ENCODE measurements at places on chromosomes 4 and X.

- DNase-seq, result no peak
Observed at GRCh38 chr4:85741381-85741780, 266.4 kb downstream of the ARHGAP24 start.

DNA sequence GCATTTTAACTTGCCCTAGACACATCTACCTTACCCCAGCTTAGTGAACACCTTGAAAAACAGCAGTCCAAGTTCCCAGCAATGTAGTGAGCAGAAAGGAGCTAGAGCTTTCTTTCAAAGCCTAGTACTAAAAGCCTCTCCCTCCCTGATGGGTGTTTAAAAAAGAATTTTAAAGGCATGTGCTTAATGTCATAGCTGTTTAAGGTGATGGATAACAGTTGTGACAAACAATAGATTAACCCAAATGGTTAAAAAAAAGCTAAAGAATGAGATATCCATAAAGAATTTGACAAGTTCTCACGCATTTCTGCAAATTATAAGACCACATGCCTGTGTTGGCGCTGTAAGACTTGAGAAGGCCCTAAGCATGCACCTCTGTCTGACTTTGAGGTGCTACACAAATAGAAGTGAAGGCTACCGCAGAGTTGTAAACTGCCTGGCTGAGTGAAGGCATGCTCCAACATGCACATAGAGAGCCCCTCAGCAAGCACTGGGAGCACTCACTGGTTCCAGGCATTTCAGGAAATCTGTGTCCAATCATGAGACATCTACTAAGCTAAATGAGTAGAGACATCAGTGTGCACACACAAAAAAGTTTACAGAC, 94.0 kb downstream of the PHF8 start:
- DNase-seq, result no peak

GRCh38 chr4:145179281-145179860, 1.0 kb downstream of the OTUD4 start:
- peak; percentile 68 for DNase-seq

DNA sequence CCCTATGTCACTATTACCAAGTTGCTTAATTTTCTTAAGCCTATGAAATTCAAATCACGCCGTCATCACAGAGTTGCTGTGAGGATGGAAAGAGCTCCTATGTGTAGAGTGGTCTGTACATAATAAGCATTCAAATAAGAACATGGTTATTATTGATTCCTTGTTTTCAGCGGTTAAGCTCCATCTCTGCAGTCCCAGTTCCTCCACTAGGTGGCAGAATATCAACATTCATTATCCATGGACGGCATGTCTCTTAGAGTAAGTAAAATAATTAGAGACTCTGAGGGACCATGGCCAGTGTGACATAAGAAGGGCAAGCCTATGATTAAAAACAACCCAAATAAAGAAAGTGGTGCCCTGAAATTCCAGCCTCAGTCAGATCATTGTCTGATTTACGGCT, 132.5 kb upstream of the NHS start:
- peak; percentile 5 for DNase-seq

GRCh38 chrX:129842510-129843208, 1.0 kb downstream of the ZDHHC9 start:
- no peak for DNase-seq

All from effector CD4-positive, alpha-beta T cell (primary cell).